Trophoblast cell (in vitro differentiated cells and primary cell): ENCODE measurements at places on chromosomes 3 and 15.

DNA sequence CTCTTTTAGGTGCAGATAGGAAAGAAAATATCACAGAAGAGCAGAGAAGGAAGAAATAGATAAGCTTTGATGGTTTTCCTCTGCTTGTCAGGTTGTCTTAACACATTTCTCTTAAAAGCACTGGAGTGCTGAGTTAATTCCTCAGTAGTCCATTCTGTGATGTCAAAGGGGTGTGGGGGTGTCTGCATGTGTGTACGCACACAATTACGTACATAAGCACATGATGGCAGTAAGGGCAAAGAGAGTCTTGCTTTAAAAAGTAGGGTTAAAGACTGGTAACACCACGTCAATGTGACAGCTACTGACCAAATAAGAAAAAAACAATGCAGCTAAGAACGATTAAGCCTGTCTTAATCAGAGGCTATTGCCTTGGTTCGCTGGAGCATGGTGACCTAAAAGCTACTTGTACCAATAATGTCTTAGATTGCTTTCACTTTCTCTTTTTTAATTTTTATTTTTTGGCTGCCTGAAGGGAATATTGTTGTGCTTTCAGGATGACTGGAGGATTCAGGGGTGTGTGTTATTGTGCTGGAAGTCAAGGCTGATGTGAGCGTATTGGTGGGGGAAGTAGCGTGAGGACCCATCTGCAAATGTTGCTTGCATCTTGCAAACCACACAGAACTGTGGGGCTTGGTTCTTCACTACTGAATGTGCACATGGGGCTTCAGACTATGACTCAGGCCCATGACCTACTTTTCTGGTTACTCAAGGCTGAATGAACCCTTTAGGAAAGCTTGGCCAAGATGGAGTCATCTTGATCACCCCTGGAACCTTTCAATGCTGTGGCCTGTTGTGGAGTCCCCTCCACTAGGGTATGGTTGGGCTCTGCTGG, 417.8 kb upstream of the TPM1 start:
- peaks cover 1% of the 10 kb centered on the region for H3K36me3 ChIP-seq
- H3K27me3 ChIP-seq: no peaks in the 10 kb centered on the region

GRCh38 chr3:111541391-111541790, 606 bp upstream of the CD96 start:
- H3K4me1 ChIP-seq: peaks cover 3% of the 10 kb centered on the region
- no peak overlapping the region for H3K4me3 ChIP-seq
- H3K36me3 ChIP-seq: no peaks in the 10 kb centered on the region
- DNase-seq: no peak
- H3K27me3 ChIP-seq: no peaks in the 10 kb centered on the region

- no peak for DNase-seq
- H3K4me1 ChIP-seq: no peaks in the 10 kb centered on the region
- no peaks in the 10 kb centered on the region for H3K36me3 ChIP-seq
- no peak overlapping the region for H3K4me3 ChIP-seq
- no peak overlapping the region for H3K27ac ChIP-seq
Measured at GRCh38 chr3:116896116-116896515, 186.5 kb downstream of the TUSC7 start.

- H3K36me3 ChIP-seq: no peaks in the 10 kb centered on the region
- peak; percentile 13 for DNase-seq
Measured at GRCh38 chr3:143763564-143764162, 84.6 kb downstream of the SLC9A9 start.

- H3K27me3 ChIP-seq: no peaks in the 10 kb centered on the region
- H3K4me3 ChIP-seq: no peak overlapping the region
- H3K4me1 ChIP-seq: no peaks in the 10 kb centered on the region
Measured at GRCh38 chr3:185572183-185572582, 13.9 kb upstream of the SENP2 start.

DNA sequence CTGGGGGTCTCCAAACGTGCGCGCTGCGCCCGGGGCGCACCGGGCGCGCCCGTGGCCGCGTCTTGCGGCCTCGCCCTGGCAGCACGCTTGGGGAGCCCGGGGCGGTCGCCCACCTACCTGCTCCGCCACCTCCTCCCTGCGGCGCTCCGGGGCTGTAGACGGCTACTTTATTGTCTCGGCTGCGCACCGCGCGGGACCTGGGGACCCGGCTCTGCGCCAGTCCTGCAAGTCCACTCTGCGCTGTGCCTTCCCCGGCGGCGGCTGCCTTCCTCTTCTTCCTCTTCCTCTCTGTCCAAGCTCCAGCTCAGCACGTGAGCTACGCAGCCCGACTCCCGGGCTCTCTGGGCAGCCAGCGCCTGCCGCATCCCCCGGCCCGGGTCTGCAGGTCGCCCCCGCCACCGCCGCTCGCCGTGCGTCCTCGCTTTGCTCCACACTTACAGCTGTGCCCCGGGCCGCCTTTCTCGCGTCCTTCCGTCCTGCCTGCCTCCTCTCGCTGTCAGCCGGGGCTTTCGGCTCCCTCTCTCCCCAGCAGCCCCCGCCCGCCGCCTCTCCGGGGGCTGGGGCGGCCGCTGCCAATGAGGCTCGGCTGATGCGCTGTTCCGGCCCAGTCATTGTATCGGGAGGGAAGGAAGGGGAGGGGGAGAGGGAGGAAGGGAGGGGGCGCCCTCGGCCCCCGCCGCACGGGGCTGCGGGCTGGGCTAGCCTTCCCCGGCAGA, 156.4 kb upstream of the FRMD4B start:
- H3K27me3 ChIP-seq: peaks cover 28% of the 10 kb centered on the region
- H3K4me3 ChIP-seq: peak overlapping the region; percentile 66
- no peaks in the 10 kb centered on the region for H3K36me3 ChIP-seq
- H3K4me1 ChIP-seq: peaks cover 13% of the 10 kb centered on the region
- no peak for DNase-seq
